ENCODE measurements at places on chromosomes 4 and X.
A peak's percentile ranks its signal among the peaks of the same experiment; 100 is the strongest.

DNA sequence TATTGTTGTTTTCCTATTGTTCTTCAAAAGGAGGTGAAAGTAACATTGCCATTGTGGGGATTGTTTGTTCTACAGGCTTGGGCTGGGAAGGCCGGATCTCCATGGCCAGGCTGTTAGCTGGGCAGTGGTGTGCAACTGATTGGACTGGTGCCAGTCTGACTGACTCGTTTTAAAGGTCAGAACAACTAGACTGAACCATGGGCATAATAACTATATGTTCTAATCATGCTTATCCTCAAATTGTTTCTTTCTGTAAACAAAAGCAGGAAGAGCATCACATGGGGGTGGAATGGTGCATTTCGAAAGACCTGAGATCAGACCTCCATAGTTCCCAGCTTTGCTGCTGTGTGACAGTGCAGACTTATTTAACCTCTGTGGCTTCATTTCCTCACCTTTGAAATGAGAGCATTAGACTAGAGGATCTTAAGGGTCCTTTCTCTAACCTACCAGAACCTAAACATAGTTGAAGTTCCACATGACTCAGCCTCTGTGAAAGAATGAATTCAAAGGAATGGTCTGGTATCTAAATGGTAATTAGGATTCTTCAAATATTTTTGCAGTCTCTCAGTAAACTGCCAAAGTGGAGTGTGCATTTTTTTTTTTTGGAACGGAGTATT lies 66.7 kb upstream of the PGRMC2 start:
- no peak for DNase-seq

DNA sequence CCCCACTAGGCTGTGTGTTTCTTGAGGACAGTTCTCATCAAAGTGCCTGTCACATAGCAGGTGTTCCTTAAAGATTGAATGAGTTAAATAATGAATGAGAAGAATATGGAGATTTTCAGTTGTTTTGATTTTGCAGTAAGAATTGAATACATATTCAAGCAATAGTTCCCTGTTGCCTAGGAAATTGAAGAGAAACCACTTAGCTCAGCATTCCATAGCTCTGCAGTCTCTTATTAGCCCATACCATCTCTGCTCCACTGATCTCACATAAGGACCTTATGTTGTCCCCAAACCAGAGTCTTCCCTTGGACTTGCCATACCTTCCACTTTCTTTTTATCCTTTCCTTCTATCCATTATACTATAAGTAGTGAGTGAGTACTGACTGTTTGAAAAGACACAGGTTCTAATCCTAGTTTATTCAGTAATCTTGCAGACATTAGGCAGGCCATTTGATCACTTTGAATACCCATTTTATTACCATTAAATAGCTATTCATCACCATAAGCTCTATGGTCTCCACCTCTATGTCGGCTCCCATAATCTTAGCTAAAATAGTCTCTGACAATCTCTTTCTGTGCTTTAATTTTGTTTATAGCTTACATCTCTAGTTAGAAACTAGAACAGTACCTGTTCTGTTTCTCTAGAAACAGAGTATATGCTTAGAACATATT lies 1059.6 kb upstream of the SLIT2 start:
- no peak for DNase-seq

GRCh38 chrX:74117962-74118902 lies 185.7 kb upstream of the ZCCHC13 start:
- DNase-seq, result no peak

- DNase-seq, result peak; percentile 13
Measured at GRCh38 chrX:12701628-12702027, 89.6 kb upstream of the PRPS2 start.

DNA sequence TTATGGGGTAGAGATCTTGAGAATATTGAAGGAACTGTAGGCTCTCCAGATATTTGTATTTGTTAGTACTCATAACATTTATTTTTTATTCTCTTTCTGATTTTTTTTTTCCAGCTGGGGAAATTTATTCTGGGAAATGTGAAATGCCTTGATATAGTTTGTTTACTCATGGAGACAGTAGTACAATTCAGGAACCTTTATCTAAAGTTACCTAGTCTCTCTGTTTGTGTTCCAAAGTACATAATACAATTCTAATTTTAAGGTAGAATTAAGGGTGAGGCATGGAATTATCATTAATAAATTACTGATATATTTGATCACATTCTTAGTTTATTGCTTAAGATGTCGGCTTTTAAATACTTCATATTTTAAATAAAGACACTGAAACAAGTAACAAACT lies 114.0 kb downstream of the RS1 start:
- no peak for DNase-seq
